Effector memory CD4-positive, alpha-beta T cell (primary cell): ENCODE measurements at places on chromosomes 7 and 10.

- DNase-seq = no peak
Measured at GRCh38 chr7:118214833-118215182, 9.7 kb upstream of the ANKRD7 start.

GRCh38 chr10:71893920-71894319 lies 42.9 kb upstream of the PSAP start:
- DNase-seq = no peak

- no peak for DNase-seq
Measured at GRCh38 chr10:63477927-63478326, 12.2 kb upstream of the JMJD1C start.

GRCh38 chr7:110522761-110523200 lies 568.1 kb upstream of the LRRN3 start:
- no peak for DNase-seq

DNA sequence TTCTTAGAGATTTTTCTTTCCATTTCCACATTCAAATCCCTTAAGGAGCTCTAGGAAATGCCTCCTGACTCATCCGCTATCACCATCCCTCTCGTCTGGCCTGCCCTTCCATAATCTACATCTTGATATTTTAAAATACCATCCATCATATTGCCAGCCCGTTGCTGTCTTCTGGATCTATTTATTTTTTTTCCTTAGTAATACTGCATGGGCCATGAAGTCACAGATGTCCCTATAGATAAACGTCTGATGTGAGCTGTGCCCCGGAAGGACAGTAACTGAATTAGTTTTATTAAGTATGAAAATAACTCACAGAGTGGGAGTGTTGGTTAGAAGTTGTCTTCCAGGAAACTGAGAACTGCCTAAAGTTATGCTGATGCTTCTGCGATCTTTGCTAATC lies 76.2 kb downstream of the KLF6 start:
- DNase-seq = no peak

DNA sequence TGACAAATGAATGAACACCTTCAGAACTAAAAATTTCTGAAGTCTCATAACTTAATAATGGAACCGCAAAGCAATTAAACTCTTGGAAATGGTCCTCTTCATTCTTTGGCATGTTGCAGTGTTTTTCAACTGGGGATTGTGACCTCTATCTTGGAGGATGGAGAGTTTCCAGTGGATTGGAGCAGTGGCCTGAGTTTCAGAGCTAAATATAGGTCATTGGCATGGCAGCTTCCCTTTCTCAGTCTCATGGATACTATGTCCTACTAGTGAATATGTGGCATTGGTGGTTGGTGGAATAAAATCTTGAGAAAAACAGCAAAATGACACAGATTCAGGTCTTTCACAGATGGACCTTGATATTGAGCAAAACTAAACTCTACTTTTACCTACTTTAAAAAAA lies 24.1 kb upstream of the EPC1 start:
- DNase-seq = no peak

GRCh38 chr10:98516352-98516751 lies 69.6 kb upstream of the HPS1 start:
- DNase-seq = no peak

- no peak for DNase-seq
Measured at GRCh38 chr10:118967160-118967559, 62.4 kb upstream of the NANOS1 start.

DNA sequence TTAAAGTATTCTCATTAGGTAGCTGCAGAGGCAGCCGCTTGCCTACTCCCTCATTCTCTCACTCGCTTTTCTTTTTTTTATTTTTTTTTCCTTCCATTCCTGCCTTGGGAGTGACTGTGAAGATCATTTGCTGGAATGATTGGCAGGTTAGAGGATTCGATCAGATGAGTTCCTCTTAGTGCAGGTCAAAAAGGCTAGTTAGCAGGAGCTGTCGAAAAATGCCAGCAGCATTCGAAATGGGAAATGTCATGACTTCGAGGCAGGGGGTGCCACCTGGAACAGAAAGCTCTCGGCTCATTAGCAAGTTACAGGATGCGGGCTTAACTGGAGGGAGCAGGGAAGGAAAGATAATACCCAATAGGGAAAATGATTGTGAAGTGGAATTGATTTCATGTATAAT lies 137.5 kb upstream of the FZD1 start:
- no peak for DNase-seq

DNA sequence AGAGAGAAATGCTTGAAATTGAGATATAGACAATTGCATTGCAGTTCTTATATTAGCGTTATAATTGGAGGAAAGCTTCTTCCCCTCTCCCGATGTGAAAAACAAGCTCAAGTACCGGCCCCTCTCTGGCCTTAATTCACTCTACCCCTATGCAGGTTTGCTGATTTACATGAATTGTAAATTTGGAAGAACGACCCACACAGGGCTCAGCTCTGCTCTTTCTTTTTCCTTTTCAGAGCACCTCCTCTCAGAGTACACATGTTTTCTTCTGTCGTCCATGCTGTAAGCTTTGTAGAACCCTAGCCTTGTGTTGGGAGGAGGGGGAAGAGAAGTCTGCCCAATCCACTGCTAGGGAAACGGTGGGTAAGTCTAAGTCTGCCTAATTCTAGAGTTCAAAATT lies 140.8 kb downstream of the IQUB start:
- DNase-seq = no peak

GRCh38 chr10:120508966-120509365 lies 51.9 kb downstream of the PLPP4 start:
- no peak for DNase-seq

- no peak for DNase-seq
Measured at GRCh38 chr7:15248514-15248913, 313.3 kb downstream of the AGMO start.

- no peak for DNase-seq
Measured at GRCh38 chr10:6200734-6201515, 1.8 kb upstream of the PFKFB3 start.

- no peak for DNase-seq
Measured at GRCh38 chr7:44059219-44060090, 5.9 kb downstream of the PGAM2 start.

DNA sequence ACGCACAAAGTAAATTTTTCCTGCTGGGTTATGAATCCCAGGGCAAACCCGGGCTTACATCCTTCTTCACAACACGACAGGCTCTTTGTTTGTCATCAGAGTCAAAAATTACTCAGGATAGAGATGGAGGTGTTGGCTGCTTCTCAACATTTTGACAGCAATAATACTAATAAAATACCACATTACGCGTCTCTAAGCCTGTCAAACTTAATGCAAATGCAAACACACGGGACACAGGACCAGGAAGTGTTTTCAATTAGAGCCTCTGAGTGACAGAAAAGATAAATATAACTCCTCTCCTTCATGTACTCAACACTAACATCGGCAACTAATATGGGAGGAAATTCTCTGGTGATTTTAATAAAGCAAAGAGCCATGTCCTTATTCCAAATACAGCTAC lies 128.4 kb downstream of the SFMBT2 start:
- DNase-seq = no peak

- DNase-seq = no peak
Measured at GRCh38 chr7:110940756-110941155, 150.2 kb upstream of the LRRN3 start.

- no peak for DNase-seq
Measured at GRCh38 chr10:69959911-69960310, 92.7 kb upstream of the MACROH2A2 start.

GRCh38 chr7:87474533-87475358 lies 734 bp downstream of the ABCB4 start:
- DNase-seq = no peak

DNA sequence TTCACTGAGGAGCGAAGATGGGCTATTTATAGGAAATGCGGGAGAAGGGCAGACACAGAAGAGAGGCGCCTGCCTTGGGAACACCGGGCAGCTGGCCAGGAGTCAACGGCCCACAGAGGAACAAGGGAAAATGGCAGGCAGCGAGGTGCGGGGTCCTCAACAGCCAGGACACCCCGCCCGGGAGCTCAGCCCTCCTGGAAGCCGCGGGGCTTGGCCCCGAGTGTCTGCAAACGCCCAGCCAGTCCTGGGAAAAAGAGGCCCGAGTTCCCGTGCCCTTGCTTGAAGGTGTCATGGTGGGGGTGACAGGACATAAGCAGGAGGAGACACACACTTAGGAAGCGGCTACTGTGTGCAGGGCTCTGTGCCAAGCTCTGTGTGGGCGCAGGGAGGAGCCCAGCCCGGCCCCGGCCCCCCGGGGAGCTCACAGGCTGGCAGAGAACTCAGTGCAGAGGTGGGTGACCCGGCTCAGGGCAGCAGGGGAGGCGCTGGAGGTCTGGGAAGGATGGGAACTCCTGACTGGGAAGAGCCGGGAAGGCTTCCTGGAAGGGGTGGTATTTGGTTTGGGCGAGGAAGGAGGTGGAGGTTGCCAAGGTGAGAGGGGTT lies 79.9 kb downstream of the ELFN1 start:
- DNase-seq = no peak

GRCh38 chr10:43202224-43202656 lies 64.0 kb downstream of the CSGALNACT2 start:
- DNase-seq = no peak

- no peak for DNase-seq
Measured at GRCh38 chr7:36369171-36369570, 20.5 kb upstream of the ANLN start.

- DNase-seq = no peak
Measured at GRCh38 chr7:1839701-1840100, 169.6 kb downstream of the ELFN1 start.

DNA sequence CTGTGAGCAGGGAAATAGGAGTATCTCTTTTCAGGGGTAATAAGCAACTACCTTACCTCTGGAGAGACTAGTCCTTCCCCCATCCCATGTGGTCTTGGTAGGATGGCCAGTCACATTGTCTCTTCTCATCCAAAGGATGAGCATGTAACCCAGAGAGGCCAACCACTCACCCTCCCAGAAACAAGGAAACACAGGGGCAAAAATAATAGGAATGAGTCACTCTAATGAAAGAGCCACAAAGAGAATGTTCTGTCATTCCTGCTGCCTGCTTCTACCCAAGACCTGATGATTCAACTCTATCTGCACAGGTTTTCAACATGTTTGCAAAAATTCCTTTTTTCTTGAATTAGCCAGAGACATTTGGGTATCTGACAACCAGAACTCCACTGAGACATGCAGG lies 99.3 kb upstream of the NFE2L3 start:
- no peak for DNase-seq
